ENCODE measurements at places on chromosomes 2 and 18. TPM values are rescaled to one million over a fixed set of nuclear protein-coding genes. Genes with fewer than 3 reads are reported as not detected.
A peak's percentile ranks its signal among the peaks of the same experiment; 100 is the strongest.

DNA sequence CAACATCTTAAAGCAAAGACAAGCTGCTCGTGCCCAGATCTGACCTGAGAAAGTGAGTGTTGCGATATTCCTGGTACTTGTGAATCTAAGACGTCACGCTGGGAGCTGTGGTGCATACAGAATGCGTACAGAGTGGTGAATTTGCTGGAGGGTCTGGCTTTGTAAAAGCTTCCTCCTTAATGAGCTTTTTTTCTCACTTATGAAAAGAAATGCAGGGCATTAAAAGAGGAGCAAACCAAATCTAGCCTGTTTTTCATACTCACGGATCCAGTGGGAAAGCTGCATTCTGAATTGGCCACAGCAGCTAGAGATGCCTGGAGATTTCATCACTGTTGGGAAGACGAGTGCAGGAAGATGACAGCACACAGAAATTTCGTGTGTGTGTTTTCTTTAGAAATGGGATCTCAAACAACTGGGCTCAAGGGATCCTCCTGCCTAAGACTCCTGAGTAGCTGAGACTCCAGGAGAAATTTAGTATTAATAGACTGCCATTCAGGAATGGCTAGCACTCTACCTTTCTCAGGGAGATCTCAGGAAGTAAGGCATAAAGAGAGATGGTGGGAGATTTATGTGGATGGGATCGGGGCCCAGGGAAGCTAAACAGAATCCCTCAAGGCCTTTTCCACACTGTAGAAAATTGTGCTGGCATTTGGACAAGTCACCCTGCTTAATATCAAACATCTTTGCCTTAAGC, 181.3 kb downstream of the ALPK2 start:
- no peaks in the 10 kb centered on the region for H3K36me3 ChIP-seq
- H3K27ac ChIP-seq: peak overlapping the region; percentile 72
- H3K27me3 ChIP-seq: no peaks in the 10 kb centered on the region
- no peak overlapping the region for H3K4me3 ChIP-seq
- peaks cover 19% of the 10 kb centered on the region for H3K4me1 ChIP-seq

- H3K36me3 ChIP-seq: no peaks in the 10 kb centered on the region
- no peak overlapping the region for H3K4me3 ChIP-seq
- no peaks in the 10 kb centered on the region for H3K4me1 ChIP-seq
- DNase-seq: no peak
- no peak overlapping the region for H3K27ac ChIP-seq
Observed at GRCh38 chr18:63787673-63788072, 12.5 kb downstream of the SERPINB7 start.

MAP3K19 gene
- polyA plus RNA-seq: not detected

EMILIN1 gene
- polyA plus RNA-seq: 4.8 TPM

GPR155 gene
- 4.1 TPM for polyA plus RNA-seq
